Activated T-cell treated with anti-CD3 and anti-CD28 coated beads for 24 hours (primary cell): ENCODE measurements at places on chromosomes 1 and 21.

DNA sequence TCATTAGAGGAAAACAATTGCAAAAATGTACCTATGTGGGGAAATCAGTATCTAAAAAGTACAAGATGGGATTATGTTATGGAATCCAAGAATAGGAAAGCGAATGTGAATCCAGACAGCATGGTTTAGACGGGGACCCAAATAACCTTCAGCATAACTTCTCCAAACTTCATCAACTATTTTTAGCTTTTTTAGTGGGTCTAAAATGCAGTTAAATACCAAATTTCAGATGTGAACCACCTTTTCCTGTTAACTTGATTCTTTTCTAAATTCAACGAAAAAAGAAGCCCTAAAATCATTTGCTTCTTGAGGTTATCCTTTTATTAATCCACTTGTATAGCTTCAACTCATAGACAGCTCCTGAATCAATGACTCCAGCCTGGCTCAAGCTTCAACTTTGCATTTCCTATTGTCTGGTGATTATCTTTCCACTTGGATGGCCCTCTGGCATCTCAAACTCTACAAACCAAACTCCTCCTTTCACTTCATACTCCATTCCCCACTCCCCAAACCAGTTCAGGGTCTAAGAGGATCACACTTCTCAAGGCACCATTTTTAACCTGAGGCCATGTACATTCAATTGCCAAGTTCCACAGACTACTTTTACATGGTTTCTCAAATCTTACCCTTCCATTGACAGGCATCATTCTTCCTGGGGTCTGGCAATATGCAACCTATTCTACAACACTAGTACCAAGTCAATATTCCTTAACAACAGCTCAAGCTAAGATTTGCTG is 7.4 kb downstream of the ERRFI1 start:
- no peak for DNase-seq

GRCh38 chr1:187415065-187415464 is 586.3 kb downstream of the PLA2G4A start:
- no peak for DNase-seq

DNA sequence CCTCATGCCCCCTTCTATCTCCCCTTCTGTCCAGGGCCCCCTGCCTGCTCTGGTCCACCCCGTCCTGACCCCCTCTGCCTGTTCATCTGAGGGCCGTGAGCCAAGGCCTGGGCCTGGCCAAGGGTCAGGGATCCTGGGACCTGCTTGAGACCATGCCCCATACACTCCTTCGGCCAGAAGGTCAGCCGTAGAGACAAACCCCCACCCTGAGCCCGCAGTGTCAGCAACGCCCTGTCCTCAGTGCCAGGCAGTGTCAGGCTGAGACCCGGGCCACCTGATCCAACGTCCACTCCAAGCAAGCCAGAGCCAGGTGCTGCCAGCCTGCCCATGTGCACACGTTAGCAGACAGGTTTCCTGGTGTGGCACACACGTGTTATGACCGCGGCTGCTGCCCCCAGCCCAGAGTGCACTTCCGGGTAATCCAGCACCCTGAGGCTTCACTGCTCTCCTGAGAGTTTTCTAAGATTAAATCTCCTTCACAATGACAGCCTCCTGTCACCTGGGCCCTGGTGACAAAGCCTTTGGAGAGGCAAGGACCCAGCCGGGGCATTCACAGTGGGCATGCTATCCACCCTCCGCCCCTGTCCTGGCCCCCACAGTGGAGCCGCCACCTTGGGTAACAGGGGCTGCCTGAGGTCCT is 10.1 kb upstream of the SAMD11 start:
- no peak for DNase-seq

- peak; percentile 15 for DNase-seq
These were observed 23.0 kb upstream of the ZBTB40 start for GRCh38 chr1:22428672-22429071.

DNA sequence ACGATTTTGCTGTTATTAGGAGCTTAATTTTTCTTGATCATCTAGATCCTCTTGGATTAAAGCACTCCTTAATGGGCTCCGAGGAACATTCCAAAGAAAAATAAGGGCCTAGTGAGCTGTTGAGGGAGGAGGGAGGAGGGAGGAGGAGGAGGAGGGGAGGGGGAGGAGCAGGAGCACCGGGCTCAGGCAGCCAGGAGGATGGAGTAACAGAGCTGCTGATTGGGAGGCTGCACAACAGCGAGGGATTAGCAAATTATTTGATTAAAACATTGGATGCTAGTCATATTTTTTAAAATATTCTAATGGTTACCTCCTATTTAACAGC is 302.1 kb upstream of the RRP15 start:
- no peak for DNase-seq

GRCh38 chr1:94792473-94793295 is 27.5 kb upstream of the SLC44A3 start:
- DNase-seq, result no peak

GRCh38 chr1:219302697-219303096 is 129.0 kb downstream of the LYPLAL1 start:
- no peak for DNase-seq

DNA sequence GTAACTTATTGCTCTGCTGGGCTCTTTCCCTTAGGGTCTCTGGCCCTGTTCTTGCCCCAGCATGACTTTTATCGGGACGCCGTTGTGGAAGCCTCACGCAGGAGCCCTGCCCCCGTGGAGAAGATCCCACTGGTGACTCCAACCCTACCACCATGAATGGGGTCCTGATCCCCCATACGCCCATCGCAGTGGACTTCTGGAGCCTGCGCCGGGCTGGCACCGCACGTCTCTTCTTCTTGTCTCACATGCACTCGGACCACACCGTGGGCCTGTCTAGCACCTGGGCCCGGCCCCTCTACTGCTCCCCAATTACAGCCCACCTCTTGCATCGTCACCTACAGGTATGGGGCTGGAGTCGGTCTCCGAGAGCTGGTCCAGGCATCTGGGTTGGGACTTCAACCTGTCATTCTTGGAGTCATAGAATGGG is 322 bp downstream of the DCLRE1B start:
- peak; percentile 20 for DNase-seq

DNA sequence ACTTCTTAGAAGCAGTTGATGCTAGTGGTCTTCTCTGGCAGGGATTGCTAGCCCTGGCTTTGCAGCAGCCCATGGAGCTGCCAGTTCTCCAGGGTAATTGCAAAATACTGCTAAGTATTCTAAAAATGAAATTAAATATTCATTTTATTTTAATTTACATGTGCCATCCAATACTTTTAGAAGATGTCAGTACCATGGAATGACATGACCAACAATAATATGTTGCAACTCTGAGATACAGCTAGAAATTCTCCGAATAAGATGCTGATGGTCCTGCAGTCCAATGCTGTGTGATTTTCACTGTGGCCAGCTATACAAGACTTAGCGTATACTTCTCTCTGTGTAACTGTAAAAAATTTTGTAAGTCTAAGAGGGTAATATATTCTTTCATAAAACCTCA is 20.0 kb upstream of the WARS2 start:
- no peak for DNase-seq

DNA sequence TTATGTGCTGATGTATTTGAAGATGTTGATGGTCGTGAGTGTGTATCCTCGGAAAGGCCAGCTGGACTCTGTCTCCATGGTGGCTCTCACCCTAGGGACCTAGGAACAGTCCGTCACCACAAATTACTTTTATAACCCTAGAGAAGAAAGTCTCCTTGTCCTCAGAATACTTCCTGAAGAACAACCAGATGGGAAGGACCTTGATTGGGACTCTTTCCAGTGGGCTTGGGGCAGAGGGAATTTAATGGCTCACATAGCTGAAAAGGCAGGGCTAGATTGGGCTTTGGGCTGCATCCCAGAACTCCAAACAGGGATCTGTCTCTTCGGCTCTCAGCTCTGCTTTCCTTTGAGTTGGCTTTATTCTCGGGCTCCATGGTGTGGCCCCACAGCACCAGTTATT is 90.8 kb downstream of the TBX19 start:
- no peak for DNase-seq

DNA sequence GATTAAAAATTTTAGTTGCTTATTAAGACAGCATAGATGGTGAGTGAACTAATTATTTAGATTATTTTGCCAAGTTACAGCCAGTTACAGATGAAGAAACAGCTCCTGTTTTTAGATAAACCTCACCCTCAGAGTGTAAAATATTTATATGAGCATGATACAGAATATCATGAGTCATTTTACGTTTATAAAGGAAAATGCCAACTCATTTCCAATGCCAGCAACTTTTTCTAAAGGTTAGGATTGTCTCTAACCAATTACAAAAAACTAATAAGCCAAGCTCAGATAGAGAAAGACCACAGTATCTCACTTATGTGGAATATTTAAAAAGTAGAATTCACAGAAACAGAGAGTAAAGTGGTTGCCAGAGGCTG is 590.1 kb downstream of the LTN1 start:
- no peak for DNase-seq
